ENCODE measurements at places on chromosomes 1 and 21. TPM values are rescaled to one million over a fixed set of nuclear protein-coding genes. Genes with fewer than 3 reads are reported as not detected.

The OR2T2 gene
- not detected for total RNA-seq

GRCh38 chr1:182146286-182146685 lies 84.8 kb upstream of the ZNF648 start:
- H3K27me3 ChIP-seq = no peaks in the 10 kb centered on the region
- no peak overlapping the region for H3K4me3 ChIP-seq
- DNase-seq = no peak
- no peaks in the 10 kb centered on the region for H3K36me3 ChIP-seq
- H3K27ac ChIP-seq = no peak overlapping the region

DNA sequence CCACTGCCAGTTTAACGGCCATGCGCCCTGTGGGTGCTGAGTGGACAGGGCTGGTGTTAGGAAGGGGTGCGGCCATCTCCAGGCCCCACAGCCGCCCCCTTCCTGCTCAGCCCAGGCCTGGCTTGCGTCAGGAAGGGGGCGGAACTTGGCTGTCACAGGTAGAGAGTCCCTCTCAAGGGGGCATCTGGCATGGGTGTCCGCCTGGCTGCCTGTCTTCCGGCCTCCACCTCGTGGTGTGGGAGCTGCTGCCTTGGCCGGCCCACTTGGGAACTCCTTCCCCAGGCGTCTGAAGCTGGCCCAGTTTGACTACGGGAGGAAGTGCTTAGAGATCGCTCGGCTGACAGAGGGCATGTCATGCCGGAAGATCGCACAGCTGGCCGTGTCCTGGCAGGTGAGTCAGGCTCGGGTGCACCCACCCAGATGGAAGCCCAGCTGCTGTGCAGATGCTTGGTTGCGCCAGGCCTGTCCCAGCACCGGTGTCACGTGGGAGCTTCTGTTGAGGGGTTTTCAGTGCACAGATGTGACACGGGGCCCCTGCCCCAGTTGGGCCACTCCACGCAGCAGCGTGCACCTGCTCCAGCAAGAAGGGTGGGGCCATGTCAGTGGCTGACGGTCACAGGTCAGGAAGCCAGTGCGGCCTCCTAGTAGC lies 9.1 kb upstream of the ATAD3B start:
- H3K4me3 ChIP-seq = no peak overlapping the region
- no peaks in the 10 kb centered on the region for H3K4me1 ChIP-seq
- H3K36me3 ChIP-seq = no peaks in the 10 kb centered on the region
- no peak for DNase-seq
- no peak overlapping the region for H3K27ac ChIP-seq

- H3K27ac ChIP-seq = no peak overlapping the region
- H3K4me1 ChIP-seq = peaks cover 28% of the 10 kb centered on the region
- peaks cover 55% of the 10 kb centered on the region for H3K27me3 ChIP-seq
- no peak overlapping the region for H3K4me3 ChIP-seq
Measured at GRCh38 chr1:242710286-242710685, 185.8 kb upstream of the PLD5 start.

DNA sequence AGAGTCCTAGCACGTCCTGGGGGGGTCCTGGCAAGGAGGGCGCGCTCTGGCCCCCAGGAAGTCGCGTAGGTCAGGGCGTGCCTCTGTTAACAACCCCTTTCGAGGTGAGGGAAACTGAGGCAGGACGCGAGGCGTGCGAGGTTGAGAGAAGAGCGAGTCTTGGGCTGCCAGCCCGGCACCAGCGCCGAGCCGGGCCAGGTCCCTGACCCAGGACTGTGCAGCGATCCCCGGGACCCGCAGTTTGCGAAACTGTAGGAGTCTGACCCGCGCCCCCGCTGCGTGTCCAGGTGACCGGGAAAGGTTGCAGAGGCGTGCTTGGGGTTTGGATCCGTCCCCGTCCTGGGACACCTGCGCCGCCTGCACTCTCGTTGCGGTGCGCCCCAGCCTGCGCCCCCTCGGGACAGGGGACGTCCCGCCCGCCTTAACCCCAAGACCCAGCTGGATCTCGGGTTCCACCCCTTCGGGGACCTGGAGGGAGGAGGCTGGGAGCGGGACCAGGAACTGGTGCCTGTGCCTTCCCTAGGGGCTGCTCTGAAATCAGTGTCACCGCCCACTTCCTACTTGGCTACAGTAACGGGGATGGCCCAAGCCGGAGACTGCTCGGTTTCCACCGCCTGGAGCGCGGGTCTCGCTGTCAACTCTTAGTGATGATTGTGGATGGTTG lies 493 bp downstream of the DISC1 start:
- H3K36me3 ChIP-seq = no peaks in the 10 kb centered on the region
- DNase-seq = peak; percentile 72
- peaks cover 42% of the 10 kb centered on the region for H3K27me3 ChIP-seq
- no peak overlapping the region for H3K27ac ChIP-seq
- H3K4me3 ChIP-seq = peak overlapping the region; percentile 84

GRCh38 chr1:109186733-109187086 lies 27.0 kb upstream of the SARS1 start:
- H3K36me3 ChIP-seq = no peaks in the 10 kb centered on the region
- no peak for DNase-seq
- H3K27me3 ChIP-seq = no peaks in the 10 kb centered on the region
- peaks cover 10% of the 10 kb centered on the region for H3K4me1 ChIP-seq
- H3K4me3 ChIP-seq = no peak overlapping the region
- H3K27ac ChIP-seq = no peak overlapping the region

Data from WTC11 (cell line).